T follicular helper cell (primary cell): ENCODE measurements at places on chromosomes 16 and 17.

DNA sequence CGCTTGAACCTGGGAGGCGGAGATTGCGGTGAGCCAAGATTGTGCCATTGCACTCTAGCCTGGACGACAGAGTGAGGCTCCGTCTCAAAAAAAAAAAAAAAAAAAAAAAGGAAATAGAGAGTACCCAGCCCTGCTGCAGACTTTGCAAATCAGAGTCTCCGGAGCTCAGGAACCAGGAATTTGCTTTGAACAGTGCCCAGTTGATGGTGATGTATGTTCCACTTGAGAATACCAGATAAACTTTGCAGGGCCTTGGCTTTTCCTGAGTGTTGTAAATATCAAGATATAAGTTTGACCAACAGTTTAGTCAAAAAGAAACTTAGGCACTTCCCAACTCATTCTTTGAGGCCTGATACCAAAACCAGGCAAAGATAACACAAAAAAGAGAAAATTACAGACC, 30.6 kb upstream of the MAP3K14 start:
- DNase-seq, result no peak

GRCh38 chr17:5466295-5466694, 2.5 kb downstream of the DHX33 start:
- DNase-seq, result no peak

- DNase-seq, result no peak
These were observed 72.9 kb downstream of the METRNL start for GRCh38 chr17:83152227-83152744.

DNA sequence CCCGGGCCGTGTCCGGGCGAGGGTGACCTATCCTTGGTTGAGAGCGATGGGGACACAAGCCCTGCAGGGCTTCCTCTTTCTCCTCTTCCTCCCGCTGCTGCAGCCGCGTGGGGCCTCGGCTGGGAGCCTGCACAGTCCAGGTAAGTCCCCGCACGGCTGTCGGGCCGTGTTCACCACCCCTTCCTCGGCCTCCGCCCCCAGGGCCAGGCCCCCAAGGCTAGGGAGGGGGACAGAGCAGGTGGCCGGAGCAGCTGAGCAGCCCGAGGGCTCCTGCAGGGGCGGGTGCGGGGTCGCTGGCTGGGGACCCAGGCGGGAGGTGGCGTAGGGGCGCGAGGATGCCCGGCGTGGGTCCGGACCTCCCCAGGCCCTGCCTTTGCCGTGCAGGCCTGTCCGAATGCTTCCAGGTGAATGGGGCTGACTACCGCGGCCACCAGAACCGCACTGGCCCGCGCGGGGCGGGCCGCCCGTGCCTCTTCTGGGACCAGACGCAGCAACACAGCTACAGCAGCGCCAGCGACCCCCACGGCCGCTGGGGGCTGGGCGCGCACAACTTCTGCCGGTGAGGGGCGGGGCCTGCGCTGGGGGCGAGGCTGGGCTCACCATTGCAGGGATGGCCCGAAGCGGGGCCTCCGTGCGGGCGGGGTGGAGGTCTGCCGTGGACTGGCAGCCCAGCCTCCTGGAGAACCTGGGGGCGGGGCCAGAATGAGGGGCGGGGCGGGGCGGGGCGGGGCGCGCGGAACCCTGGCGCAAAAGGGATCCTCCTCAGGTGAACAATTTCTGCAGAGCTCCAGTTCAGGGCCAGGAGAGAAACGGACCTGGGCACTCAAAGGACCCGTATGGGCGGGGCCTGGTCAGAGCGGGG, 631 bp downstream of the KREMEN2 start:
- DNase-seq, result no peak

DNA sequence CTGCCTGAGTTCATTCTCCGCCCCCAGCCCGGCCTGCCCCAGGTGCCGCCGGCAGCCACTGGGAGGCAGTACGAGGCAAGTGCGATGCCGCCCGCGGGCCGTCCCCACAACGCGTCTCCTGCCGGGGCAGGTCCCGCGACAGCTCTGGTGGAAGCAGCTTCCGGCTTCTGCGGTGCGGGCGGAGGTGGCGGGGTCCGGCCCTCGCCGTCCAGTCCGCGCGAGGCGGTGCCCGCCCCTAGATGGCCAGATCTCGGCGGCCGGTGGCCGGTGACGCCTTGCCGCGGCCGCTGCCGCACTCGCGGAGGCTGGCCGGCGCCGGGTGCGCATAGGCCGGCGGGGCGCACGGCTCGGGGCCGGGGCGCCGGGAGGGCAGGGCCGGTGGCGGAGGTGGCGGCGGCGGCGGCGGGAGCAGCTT, 1.8 kb downstream of the GJD3 start:
- DNase-seq, result peak; percentile 64

DNA sequence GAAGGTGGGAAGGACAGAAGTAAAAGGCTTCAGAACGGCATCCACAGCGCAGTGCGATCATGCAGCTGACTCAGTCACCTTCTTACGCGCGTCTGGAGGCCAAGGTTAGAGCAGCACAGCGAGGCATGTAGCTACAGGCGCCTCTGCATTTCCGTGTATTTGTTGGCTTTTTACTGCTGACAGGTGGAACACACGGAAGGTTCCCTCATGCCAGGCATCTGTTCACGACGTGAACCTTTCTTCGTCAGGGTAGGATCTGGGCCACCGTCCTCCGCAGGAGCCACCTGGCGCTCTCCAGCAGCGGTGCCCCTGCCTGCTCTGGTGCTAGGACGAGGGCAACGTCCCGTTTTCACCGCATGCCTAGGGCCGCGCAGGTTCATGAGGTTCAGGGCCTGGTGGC, 15.3 kb downstream of the TMEM204 start:
- no peak for DNase-seq

GRCh38 chr16:62933929-62934328, 897.7 kb upstream of the CDH8 start:
- DNase-seq, result no peak

DNA sequence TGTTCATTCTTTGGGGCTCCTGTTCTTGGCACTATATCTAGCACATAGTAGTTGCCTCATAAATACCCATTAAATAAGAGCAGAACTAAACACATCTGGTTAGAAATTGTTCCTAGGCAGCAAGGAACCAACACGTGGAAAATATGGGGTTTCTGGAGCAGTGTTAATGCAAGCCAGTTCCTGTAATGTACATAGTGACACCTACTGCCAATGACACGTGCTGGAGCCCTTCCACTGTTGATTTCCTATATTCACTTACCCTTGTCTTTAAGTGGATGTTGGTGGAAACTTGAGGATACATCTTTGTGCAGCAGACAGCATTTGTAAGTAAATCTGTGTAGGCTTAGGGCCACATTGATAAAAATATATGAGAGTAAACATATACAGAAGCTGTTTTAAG, 1.6 kb upstream of the IRF8 start:
- no peak for DNase-seq

GRCh38 chr16:19474617-19475016, 47.3 kb downstream of the GDE1 start:
- no peak for DNase-seq

GRCh38 chr17:82492643-82493225, 26.8 kb upstream of the FOXK2 start:
- DNase-seq, result no peak

DNA sequence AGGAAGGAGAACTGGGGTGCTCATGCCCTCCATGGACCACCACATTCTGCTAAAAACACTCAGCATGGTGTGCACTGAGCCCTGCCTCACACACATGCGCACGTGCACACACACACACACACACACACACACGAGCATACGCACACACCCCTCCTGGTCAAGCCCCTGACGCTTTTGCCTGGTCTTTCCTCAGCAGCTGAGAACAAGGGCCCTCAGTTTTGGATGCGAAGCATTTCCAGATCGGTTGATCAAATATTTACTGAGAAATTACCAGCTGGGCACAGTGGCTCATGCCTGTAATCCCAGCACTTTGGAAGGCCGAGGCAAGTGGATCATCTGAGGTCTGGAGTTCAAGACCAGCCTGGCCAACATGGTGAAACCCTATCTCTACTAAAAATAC, 20.1 kb upstream of the RAI1 start:
- no peak for DNase-seq

- no peak for DNase-seq
These were observed 5.6 kb upstream of the CRYM start for GRCh38 chr16:21283521-21284289.

DNA sequence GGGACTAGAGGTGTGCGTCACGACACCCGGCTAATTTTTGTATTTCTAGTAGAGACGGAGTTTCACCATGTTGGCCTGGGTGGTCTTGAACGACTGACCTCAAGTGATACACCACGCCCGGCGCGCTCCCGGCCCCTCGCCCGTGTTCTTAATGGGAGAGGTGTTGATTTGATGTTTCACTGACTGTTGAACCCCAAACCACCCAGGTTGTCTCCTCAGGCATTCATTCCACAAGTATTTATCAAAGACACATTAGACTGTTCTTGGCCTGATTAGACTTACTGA, 1.4 kb downstream of the CENPN start:
- no peak for DNase-seq
